ENCODE measurements at places on chromosomes 2 and 18.

DNA sequence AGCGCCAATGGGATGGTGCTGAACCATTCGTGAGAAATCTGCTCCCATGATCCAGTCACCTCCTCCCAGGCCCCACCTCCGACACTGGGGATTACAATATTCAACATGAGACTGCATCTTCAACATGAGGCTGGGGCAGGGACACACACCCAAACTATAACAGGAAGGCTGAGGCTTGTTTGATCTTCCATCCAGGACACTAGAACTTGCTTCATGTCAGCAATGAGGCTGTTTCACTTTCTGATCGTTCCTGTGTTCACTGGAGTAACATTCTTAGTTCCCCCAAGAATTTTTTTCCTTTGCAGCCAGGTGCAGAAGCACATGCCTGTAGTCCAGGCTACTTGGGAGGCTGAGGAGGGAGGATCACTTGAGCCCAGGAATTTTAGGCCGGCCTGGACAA, 30.8 kb upstream of the SOX11 start:
- DNase-seq: no peak

- no peak for DNase-seq
Measured at GRCh38 chr18:79556829-79557585, 122.6 kb upstream of the CTDP1 start.

GRCh38 chr2:69012310-69013141, 453 bp upstream of the ANTXR1 start:
- peak; percentile 51 for DNase-seq

- DNase-seq: no peak
Measured at GRCh38 chr18:70469916-70470315, 181.1 kb downstream of the SOCS6 start.

DNA sequence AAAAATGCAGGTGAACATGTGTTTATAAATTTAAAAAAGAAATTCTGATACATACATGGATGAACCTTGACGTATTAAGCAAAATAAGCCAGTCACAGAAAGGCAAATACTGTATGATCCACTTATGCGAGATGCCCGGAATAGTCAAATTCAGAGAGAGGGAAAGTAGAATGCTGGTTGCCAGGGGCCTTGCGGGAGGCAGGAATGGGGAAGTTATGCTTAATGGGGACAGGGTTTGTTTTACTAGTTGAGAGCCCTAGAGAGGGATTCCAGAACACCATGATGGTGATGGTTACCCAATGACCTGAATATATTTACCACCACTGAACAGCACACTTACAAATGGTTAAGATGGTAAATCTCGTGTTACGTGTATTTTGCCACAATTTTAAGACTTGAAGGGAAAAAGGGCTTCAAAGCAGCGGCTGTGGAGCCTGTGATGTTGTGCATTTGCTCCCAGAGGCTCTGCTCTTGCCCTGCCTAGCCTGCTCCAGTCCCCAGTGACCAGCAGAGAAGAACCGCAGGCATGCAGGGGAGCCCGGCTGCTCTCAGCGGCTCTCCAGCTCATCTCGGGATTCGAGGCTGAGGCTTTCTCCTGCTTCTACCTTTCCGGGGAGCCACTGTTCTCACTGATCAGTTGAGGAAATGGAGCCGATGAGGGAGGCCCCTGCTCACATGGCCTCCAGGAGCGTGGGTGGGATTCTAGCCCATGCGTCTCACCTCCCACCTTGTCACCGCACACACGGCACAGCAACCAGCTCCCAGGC, 51.7 kb upstream of the TFCP2L1 start:
- DNase-seq: no peak

DNA sequence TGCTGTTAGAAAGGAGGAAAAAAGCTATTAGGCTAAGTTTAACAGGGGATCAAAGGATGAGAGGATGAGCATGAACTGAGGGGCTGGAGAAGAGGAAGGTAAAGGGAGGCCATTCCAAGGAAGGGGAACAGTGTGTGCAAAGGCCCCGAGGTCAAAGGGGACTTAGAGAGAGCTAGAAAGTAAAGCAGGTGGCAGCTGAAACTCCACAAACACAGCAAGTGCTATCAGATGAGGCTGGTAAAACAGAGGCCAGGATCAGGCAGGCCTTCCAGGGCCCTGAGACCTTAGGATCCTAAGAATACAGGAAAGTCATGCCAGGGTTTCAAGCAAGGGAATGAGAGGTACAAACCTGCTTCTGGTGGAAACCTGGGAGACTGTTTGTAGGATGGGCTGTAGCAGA, 5.8 kb downstream of the HDAC4 start:
- DNase-seq: no peak

DNA sequence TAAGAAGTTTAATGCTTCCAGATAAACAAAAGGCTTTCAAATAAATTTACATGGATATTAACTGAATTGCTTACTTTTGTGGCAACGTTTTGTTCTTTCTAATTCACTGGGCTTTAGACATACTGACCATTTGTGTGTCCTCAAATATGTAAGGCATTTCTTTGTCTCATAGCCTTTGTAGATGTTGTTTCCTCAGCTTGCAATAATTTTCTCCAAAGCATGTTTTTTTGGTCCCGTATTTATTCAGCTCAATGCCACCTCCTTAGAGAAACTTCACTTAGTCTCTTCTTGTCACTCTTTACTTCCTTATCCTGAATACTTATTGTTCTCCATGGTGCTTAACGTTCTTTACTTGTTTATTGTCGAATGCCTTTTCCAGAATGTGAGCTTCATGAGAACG, 98.5 kb downstream of the NUP35 start:
- no peak for DNase-seq

DNA sequence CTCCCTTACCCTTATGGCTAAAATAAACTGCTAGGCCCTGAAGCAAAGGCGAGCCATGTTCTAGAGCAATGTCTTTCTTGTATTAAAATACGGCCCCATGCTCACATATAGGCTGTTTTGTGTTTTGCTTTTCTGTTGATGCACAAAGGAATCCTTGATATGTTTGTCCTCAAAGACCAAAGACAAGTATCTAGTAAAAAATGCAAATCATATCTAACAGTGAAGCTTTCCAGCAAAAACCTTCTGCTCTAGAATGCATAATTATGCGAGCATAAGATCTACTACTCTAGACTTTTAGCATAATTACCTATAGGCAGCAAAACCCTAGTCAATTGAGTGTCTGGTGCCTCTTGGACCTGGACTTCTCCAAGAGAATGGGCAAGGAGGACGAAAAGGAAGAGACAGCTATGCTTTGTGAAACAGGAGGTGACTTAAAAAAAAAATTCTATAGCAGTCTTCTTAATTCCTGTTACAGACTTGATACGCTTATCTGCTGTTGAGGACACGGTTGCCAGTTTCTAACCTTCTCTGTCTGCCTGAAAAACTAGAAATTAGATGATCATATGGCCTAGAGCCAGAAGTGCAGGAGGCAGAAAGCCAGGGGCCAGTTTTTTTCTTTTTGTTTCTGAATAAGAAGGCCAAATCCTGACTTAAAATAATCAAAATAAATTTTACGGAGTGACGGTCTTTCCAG, 1.5 kb upstream of the AMMECR1L start:
- no peak for DNase-seq

- no peak for DNase-seq
Measured at GRCh38 chr2:696463-696862, 19.3 kb upstream of the TMEM18 start.

GRCh38 chr2:79935771-79936657, 368.5 kb downstream of the LRRTM1 start:
- DNase-seq: no peak

Data from CD4-positive, alpha-beta T cell treated with Interleukin-6 for 4 hours (primary cell).